ENCODE measurements at places on chromosomes 5 and 9.

DNA sequence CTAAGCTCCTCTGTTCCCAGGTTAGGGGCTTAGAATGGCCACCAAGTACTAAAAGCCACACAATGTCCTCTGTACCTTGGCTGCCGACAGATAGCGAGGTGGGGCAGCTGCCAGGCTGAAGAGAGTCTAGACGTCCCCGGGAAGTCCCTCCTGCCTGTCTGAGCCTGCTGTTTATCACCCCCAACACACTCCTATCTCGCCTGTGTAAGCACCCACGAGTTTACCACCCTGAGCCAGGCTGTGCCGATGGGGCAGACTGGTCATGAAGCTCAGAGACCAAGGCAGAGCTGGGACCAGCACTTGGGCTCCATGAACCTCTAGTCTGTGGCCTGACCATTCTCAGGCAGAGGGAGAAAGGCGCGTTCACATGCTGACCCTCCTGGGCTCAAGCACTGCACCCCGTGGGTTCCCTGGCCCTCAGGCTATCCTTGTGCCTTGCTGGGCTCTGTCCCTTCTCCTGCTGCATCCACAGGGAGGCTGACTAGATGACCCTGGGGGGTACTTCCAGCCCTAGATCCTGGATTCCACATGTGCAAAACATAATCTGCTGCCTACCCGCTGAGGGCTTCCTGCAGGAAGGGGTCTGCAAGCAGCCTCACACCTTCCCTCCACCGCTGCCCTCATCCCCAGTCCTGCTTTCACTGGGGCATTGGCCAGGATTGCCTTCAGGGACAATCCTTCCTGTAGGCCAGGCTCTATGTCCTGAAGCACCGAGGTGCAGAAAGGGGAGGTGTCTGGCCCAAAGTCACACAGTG lies 18.6 kb upstream of the SLC25A51 start:
- no peak for DNase-seq

GRCh38 chr5:109898269-109899162 lies 208.8 kb downstream of the MAN2A1 start:
- no peak for DNase-seq

- DNase-seq: no peak
Observed at GRCh38 chr5:83503662-83504061, 32.1 kb downstream of the VCAN start.

DNA sequence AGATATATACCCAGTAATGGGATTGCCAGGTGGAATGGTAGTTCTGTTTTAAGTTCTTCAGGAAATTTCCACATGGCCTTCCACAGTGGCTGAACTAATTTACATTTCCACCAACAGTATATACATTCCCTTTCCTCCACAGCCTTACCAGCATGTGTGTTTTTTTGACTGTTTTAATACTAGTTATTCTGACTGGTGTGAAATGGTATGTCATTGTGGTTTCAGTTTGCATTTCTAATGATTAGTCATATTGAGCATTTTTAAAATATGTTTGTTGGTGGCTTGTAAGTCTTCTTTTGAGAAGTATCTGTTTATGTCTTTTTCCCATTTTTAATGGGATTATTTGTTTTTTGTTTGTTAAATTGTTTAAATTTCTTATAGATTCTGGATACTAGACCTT lies 208.9 kb downstream of the CFAP90 start:
- DNase-seq: no peak

DNA sequence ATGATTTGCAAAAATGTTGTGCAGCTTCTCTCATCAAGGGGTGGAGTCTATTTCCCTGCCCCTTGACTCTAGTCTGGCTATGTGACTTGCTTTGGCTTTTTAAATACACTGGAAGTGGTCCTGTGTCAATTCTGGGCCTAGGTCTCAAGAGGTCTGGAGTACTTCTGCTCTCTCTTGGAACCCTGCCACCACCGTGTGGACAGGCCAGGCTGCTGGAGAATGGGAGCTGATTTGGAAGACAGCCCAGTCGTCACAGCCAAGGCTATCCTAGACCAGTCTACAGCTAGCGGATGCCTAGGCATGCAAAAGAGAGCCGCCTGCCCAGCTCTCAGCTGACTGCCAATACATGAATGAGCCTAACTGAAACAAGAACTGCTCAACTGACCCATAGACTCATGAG lies 56.7 kb upstream of the CLINT1 start:
- DNase-seq: peak; percentile 17

Data from anterior cingulate cortex (tissue), 58 donors.